ENCODE measurements at places on chromosomes 13 and 19.

DNA sequence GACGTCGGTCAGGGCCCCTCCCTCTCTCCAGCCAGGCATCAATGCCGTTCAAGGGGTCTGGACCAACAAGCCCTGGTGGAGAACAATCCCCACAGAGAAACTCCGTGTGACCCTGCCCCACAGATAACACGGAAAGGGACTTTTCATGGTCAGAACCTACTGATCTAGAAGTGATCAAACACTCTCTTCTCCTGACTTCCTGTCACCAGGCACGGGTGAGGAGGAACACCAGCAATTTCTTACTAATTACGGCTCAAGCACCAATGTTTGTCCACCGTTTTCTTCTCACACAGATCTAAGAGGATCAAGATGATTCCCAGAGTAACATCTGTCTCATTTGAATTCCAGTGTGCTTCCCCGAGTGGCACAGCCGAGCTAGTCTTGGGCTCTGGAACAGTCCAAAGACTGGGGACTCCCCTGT lies 11.8 kb downstream of the RASA3 start:
- no peak for DNase-seq

DNA sequence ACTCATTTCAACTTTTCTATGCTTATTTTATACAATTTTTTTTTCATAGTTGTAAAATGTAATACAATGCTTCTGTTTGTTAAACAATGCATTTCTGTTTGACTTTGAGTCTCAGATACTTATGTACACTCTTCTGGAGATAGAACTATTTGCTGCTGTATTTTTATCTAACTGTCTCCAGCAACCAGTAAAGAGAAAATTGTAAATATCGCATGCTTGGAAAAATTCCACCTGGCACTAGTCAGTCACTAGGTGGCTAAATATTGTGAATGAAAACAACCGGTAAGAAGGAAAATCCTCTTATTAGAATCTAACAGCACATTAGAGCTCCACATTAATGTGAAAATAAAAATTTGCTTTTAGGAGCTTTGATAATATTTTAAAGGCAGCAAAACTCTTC lies 876.5 kb downstream of the PCDH9 start:
- no peak for DNase-seq

DNA sequence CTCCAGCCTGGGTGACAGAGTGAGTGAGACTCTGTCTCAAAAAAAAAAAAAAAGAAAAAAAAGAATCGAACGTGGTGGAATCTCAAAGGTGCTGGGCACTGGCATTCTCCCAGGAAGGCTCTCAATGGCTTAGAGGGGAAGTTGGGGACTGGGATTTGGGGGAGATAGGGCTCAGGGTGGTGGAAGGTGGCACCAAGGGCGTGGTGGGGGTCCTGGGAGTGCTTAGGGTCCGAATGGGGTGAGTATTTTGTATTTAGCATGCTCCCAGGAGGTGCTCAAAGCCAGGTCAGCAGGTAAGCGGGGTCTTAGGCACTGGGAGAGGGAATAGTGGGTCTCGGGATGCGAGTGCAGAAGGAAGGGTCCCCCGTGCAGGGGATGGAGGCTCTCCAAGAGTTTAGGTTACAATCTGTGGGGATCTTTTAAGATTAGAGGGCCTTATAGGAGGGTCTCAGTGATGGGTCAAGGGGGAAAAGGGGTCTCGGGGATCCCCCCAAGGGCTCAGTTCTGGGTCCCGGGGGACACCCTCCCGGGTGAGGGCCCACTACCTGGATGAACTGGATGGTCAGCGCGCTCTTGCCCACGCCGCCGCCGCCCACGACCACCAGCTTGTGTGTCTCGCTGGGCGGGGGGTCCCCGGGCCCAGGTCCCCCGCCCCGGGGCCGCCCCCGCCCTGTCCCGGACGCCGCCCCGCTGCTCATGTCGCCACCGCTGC lies 386 bp downstream of the RRAS start:
- DNase-seq = no peak

GRCh38 chr13:25085125-25085742 lies 10.7 kb upstream of the PABPC3 start:
- DNase-seq = peak; percentile 56

GRCh38 chr19:1471010-1471514 lies 8.0 kb downstream of the C19orf25 start:
- DNase-seq = peak; percentile 50

DNA sequence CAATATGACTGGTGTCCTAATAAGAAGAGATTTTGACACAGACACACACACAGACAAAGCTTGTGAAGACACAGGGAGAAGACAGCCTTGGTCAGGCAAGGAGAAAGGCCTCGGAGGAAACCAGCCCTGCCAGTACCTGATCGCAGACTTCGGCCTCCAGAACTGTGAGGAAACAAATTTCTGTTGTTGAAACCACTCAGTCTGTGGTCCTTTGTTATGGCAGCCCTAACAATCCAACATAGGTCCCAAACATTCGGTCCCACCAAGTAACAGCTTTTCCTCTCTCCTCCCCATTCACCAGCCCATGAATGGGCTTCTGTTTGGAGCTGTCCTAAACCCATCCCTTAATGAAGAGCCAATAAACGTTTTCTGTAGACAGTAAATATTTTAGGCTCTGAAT lies 36.4 kb upstream of the UBAC2 start:
- no peak for DNase-seq

DNA sequence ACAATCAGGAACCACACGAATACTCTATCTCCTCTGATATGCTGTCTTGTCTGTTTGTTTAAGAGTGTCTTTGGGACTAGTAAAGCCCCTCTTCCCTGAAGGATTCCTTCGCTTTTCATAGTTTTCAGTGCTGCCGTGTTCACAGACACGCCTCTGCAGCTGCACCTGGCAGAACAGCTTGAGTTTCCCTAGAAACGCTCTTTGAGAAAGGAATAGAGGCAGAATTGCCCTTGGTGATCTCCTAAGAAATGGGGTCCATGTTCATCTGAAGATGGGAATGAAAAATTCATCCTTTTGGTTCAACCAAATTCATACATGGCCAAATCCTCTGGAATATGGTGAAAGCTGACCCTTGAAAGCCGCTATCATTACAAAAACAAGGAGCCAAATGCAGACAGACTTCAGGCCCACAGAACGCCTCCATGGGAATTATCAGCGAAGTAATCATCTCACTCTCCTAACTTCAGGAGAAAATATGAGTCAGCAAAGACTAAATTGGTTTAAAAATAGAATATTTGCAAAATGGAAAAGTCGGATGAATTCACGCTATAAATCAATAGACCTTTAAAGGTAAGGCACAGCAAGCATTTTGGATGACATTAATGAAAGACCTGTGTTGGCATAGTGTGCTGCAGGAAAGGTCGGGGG lies 5.5 kb downstream of the SACS start:
- DNase-seq = no peak

DNA sequence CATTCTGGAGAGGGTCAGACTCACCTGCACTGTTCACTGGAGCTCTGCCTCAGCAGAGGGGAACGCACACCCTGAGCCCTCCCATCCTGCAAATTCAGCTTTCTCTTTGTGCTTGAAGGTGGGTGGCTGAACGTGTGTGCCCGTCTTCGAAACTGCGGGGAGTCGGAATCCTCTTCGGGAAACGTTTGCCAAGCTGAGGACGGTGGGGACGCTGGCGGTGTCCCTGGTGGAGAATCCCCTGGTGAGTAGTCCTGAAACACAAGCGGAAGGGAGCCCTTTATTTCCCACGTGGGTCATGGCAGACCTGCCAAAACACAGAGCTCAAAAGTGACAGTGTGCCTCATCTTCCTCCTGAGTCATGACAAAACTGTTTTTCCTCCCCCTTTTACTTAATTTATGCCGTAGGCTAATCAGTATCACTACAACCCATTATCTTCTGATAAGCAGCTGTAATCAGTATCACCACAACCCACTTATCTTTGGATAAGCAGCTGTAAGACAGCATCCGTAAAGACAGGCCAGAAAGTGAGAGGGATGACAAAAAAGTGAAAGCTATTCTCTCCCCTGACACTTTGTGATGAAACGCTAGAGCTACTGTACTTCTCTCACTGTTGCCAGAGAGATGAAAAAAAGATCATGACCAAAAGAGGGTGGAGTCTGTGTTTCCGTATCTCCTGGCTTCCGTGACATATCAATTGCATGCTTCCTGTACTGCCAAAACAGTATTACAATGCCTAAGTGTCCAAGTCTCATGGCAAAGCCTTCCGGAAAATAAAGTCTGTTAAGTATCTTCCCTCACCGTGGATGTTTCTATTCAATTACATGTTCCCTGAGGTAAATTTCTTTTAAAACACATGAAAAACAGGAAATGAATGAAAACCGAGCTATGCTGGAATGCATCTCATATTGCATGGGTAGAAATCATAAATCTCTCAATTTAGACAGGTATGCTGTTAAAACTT lies 155.5 kb downstream of the TBC1D4 start:
- DNase-seq = peak; percentile 26

GRCh38 chr13:24450530-24450929 lies 62.0 kb downstream of the PARP4 start:
- peak; percentile 32 for DNase-seq

GRCh38 chr13:99983499-99984401 lies 2.2 kb downstream of the ZIC2 start:
- DNase-seq = no peak

DNA sequence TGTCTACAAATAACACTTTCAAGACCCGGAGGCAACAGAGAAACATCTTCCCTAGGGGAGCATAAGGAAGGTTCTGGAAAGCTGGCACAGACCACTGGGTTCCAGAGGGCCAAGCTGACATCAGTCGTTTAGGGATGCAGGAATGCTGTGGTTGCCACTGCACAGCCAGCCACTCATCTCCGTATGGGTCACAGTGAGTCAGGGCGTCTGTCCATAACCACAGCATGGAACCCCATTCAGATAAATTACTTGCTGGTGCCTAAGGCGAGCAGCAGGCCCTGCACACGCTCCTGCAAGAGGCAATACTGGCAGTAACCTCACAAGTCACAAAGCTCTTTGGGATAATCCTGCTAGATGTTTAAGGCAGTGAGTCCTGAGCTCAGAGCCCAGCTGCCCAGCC lies 140.9 kb upstream of the UBL3 start:
- DNase-seq = peak; percentile 94

- peak; percentile 56 for DNase-seq
Measured at GRCh38 chr13:99812625-99813024, 158.9 kb downstream of the ZIC5 start.

- DNase-seq = no peak
Measured at GRCh38 chr13:31703780-31704179, 35.5 kb upstream of the RXFP2 start.

- DNase-seq = no peak
Measured at GRCh38 chr13:34862716-34863115, 79.4 kb upstream of the NBEA start.

DNA sequence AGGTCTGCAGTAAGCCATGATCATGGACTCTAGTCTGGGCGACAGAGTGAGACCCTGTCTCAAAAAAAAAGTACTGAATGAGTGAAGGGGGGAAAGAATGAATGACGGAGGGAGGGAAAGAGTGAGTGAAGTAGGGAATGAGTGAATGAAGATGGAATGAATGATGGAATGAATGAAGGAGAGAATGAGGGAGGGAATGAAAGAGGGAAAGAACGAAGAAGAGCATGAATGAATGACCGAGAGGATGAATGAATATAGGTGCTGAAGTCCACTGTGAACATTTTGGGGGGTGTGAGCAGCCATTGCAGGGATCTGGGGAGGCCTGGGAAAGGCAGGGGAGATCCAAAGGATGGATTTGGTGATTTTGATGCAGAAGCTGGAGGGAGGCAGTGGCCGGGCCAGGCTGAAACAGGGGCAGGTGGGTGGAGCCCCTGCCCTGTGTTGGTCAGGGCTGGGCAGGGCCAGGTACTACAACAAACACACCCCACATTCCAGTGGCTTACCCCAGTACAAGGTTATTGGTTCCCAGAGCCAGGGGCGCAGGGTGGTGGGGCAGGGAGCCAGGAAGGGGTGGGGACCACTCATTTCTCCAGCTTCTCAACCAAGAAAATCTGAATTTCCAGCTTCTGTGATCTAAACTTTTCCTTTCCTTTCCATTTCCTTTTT lies 14.3 kb downstream of the SLC27A1 start:
- no peak for DNase-seq

DNA sequence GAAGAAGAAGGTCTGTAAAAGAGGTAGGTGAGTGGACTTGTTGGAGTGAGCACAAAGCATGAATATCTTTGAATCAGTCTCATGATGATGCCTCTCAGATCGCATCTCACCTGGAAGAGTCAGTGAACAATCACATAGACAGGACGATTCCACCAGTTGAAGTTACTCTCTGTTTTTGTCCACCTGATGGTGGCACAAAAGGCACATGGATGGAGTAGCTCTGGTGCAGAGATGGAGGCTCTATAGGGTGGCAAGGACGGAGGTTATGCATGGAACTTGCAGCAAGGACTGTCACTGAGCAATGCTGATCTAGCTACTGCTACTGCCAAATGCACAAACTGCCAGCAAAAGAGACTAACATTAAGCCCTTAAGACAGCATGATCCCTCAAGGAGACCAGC lies 10.3 kb upstream of the MYCBP2 start:
- no peak for DNase-seq

DNA sequence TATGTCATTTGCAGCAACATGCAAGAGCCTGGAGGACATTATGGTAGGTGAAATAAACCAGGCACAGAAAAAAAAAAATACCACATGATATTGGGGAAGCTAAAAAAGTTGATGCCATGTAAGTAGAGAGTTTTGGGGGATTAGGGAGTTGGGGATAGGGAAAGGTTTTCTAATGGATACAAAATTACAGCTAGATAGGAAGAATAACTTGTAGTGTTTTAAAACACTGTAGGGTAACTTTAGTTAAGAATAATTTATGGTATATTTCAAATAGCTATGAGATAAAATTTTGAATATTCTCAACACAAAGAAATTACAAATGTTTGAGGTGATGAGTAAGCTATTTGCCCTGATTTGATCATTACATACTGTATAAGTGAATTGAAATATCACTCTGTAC lies 1456.7 kb upstream of the MIR17HG start:
- DNase-seq = no peak

DNA sequence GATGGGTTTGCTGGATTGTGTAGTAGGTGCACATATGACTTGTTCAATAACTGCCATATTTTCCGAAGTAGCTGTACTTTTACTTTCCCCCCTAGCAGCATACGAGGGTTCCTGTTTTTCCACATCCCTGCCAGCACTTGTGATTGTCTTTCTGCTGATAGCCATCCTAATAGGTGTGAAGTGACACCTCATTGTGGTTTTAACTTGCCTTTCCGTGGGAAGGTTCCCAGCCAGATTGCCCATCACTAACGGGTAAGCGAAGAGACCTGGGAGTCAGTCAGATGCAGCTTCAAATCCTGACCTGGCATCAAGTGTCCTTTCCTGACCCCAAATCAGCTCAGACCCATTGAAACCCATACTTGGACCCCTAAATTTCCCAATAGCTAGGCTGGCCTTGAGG lies 4.5 kb downstream of the CLPTM1 start:
- no peak for DNase-seq

- DNase-seq = no peak
Measured at GRCh38 chr19:44912854-44913253, 1.6 kb upstream of the APOC1 start.

- DNase-seq = no peak
Measured at GRCh38 chr19:39237200-39238184, 7.3 kb downstream of the IFNL3 start.

- DNase-seq = peak; percentile 18
Measured at GRCh38 chr19:6312018-6312417, 21.4 kb downstream of the ACER1 start.

DNA sequence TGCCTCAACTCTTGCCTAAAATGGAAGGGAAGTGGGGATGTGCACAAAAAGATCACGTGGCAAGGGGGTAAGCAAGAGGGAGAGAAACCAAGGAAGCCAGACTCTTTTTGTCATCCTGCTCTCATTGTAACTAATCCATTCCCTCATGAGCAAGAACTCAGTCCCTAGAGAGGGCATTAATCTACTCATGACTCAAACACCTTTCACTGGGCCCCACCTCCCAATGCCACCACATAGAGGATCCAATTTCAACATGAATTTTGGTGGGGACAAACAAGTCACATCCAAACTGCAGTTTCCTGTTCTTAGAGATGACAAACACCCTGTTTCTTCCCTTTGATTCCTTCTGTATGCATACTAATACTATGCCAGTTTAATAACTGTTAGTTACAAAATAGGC lies 11.2 kb upstream of the CHST8 start:
- DNase-seq = no peak
